ENCODE measurements at places on chromosomes 1 and 21.

GRCh38 chr21:39109163-39109530 is 74.1 kb downstream of the PSMG1 start:
- no peak for DNase-seq

GRCh38 chr1:90558754-90559378 is 158.2 kb downstream of the BARHL2 start:
- no peak for DNase-seq

GRCh38 chr1:180974236-180974635 is 48.4 kb downstream of the STX6 start:
- DNase-seq = no peak

DNA sequence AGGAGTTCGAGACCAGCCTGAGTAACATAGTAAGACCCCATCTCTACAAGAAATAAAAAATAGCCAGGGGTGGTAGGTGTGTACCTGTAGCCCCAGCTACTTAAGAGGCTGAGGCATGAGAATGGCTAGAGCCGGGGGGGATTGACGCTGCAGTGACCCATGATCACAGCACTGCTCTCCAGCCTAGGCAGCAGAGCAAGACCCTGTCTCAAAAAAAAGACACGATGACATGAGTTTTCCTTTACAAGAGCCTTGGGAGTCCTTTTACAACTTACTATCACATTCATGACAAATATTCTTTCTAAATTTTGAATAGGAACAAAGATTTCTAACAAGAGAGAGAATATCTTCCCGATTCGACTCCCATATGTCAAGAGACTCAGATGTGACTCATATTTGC is 3.3 kb upstream of the BRWD1 start:
- no peak for DNase-seq

DNA sequence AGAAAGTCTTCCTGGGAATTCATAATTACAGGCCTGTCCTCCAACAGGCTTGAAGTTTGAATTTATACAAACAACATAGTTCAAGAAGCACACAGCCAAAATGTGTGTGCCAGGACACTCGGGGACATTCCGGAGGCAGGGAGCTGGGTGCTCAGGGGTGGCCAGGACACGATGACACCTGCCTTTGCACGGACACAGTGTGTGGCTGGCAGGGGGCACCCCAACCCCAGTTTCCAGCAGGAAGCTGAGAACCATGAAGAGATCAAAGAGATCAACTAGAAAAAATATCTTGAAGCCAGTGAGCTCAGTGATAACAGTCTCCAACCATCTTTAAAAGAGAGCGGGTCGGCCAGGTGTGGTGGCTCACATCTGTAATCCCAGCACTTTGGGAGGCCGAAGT is 32.5 kb upstream of the TRAPPC10 start:
- DNase-seq = no peak

- no peak for DNase-seq
These were observed 649 bp downstream of the AHDC1 start for GRCh38 chr1:27603309-27603680.

DNA sequence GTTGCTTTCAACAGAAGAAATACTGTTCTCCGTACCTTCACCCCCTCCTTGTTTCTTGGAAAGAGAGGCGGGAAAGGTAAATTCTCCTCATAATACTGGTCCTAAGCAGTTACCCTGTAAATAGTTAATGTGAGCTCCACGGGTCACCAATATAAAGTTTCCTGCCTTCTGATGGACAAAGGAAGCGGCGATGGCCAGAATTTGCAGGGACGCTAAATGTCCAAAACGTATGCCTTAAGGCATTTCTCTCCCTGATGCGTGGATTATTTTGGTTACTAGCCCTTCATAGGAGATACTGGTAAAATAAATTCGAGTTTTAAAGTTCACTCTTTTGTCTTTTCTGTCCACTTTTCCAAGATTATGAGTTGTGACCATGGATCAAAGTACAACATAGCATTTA is 898 bp upstream of the PTGS2 start:
- DNase-seq = no peak

DNA sequence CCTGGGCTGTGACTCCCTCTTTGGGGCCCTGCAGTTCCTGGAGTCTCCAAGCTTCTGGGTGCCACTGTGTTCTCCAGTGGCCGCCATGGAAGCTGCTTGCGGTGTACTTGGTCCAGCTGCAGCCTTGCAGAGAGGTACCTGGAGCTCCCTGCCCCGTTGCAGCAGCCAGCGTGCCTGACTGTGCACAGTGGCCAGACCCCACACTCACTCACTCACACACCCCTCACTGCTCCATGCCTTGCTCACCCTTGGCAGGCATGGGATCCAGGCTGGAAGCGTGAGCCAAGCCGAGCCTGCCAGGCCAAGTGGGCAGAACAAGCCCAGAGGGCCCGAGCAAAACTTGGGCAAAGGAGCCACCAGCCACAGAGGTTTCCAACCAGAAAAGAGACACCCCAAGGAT is 43.0 kb downstream of the MATN1 start:
- no peak for DNase-seq

GRCh38 chr1:157963713-157964112 is 29.7 kb upstream of the KIRREL1 start:
- peak; percentile 35 for DNase-seq

Data from hematopoietic multipotent progenitor cell treated with erythropoietin and hydrocortisone succinate and interleukin-3 and kit ligand, for 15 days (in vitro differentiated cells).